ENCODE measurements at places on chromosomes 6 and 20. TPM values are rescaled to one million over a fixed set of nuclear protein-coding genes. Genes with fewer than 3 reads are reported as not detected.

The RNF39 gene
- not detected for total RNA-seq

The TSPO2 gene
- total RNA-seq = not detected

The FKBP1C gene
- 1.5 TPM for total RNA-seq

The OXT gene
- not detected for total RNA-seq

DNA sequence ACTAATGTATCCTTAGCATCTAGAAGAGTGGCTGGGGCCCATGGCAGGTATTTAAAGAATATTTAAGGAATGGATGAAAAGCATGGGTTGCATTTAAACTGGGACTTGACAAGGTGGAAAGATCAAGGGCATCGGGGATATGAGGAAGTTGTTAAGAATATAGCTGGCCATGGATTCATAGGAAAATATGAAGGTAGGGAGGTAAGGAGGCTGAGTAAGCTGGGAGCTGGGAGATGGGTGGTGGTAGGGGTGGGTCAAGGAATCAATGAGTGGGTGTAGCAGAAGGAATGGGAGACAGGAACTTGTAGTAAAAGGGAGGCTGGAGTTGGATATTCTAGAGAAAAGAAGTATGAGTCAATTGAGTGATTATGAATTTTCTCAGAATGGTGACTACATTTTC is 44.0 kb upstream of the MOCS1 start:
- no peak overlapping the region for H3K27ac ChIP-seq
- no peak for DNase-seq
- H3K36me3 ChIP-seq = no peaks in the 10 kb centered on the region
- H3K27me3 ChIP-seq = no peaks in the 10 kb centered on the region

GRCh38 chr6:139882977-139883728 is 508.7 kb upstream of the CITED2 start:
- H3K27me3 ChIP-seq = no peaks in the 10 kb centered on the region
- no peak overlapping the region for H3K27ac ChIP-seq
- H3K4me3 ChIP-seq = no peak overlapping the region
- DNase-seq = no peak

DNA sequence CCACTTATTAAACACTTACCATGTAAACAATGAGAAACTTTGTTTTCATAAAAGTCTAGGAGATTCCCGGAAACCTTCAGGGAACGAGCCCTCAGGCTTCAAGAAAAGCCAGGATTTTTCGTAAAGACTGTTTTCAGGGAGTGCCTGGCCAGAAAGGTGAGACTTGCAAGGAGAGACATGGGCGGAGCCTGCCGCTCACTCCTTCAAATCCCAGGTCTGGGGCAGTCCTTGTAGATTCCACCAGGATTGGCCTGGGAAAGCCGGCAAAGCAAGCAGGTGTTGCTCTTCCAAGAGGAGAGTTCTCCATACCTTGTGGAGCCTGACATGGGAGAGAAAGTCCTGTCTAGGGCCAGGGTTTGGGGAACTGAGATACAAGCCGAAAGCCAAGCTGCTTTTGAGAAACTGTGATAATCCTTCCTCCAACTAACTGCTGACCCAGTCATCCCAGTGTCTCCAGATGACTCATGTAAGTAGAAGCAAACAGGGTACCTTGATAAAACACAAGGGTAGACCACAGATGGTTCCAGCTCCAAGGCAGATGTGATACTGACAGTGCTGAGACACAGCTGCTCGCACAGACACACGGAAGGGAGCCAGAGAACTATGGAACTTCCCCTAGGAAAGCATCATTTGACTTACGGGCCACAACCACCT is 69.4 kb upstream of the NAA20 start:
- no peaks in the 10 kb centered on the region for H3K27me3 ChIP-seq
- no peaks in the 10 kb centered on the region for H3K4me1 ChIP-seq
- H3K27ac ChIP-seq = no peak overlapping the region
- no peaks in the 10 kb centered on the region for H3K36me3 ChIP-seq
- no peak overlapping the region for H3K4me3 ChIP-seq
